ENCODE measurements at places on chromosomes 16 and 17. TPM values are rescaled to one million over a fixed set of nuclear protein-coding genes. Genes with fewer than 3 reads are reported as not detected.

- H3K4me1 ChIP-seq: peaks cover 10% of the 10 kb centered on the region
- peak overlapping the region; percentile 97 for H3K4me3 ChIP-seq
- DNase-seq: peak; percentile 91
- no peaks in the 10 kb centered on the region for H3K36me3 ChIP-seq
- peak overlapping the region; percentile 84 for H3K27ac ChIP-seq
Observed at GRCh38 chr17:37358830-37359681, 16.7 kb upstream of the C17orf78 start.

GRCh38 chr17:46915596-46915995 is 7.4 kb upstream of the GOSR2 start:
- H3K36me3 ChIP-seq: no peaks in the 10 kb centered on the region
- H3K4me3 ChIP-seq: no peak overlapping the region
- H3K4me1 ChIP-seq: no peaks in the 10 kb centered on the region
- H3K27me3 ChIP-seq: peaks cover 5% of the 10 kb centered on the region
- DNase-seq: no peak
- no peak overlapping the region for H3K27ac ChIP-seq

SOST gene
- not detected for polyA plus RNA-seq

DNA sequence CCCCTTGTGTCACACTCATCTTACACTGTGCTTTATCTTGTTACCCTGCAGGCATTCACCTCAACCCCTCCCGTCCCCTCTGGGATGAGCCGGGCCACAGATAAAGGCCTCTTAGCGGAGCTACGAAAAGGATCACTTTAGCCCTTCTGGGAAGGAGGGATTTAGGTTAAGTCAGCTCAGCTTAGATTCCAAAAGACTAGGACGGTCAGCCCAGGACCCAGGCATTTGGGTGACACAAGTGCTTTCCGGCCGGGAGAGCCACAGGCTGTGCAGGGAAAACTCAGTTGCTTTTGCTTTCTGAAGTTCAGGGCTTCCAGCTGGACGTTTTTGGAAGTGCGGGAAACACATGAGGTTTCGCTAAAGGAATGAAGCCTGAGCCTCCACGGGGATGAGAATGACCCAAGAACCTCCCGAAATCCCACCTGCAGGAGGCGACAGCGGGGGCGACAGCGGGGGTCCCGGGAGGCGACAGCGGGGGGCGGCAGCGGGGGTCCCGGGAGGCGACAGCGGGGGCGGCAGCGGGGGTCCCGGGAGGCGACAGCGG is 11.6 kb upstream of the METRNL start:
- no peaks in the 10 kb centered on the region for H3K36me3 ChIP-seq
- H3K4me1 ChIP-seq: peaks cover 3% of the 10 kb centered on the region
- H3K4me3 ChIP-seq: no peak overlapping the region
- no peak overlapping the region for H3K27ac ChIP-seq
- no peaks in the 10 kb centered on the region for H3K27me3 ChIP-seq

- no peak overlapping the region for H3K27ac ChIP-seq
- H3K4me3 ChIP-seq: no peak overlapping the region
- peaks cover 78% of the 10 kb centered on the region for H3K27me3 ChIP-seq
- no peaks in the 10 kb centered on the region for H3K36me3 ChIP-seq
Observed at GRCh38 chr17:77925831-77926543, 32.5 kb upstream of the TNRC6C start.

- H3K36me3 ChIP-seq: peaks cover 14% of the 10 kb centered on the region
- H3K4me3 ChIP-seq: peak overlapping the region; percentile 80
- DNase-seq: peak; percentile 73
- H3K4me1 ChIP-seq: peaks cover 28% of the 10 kb centered on the region
- peak overlapping the region; percentile 97 for H3K27ac ChIP-seq
Observed at GRCh38 chr17:39738568-39738901, 797 bp downstream of the GRB7 start.

- H3K4me3 ChIP-seq: no peak overlapping the region
- H3K27ac ChIP-seq: peak overlapping the region; percentile 44
- no peaks in the 10 kb centered on the region for H3K27me3 ChIP-seq
- peaks cover 12% of the 10 kb centered on the region for H3K4me1 ChIP-seq
- peak; percentile 77 for DNase-seq
- H3K36me3 ChIP-seq: peaks cover 2% of the 10 kb centered on the region
Observed at GRCh38 chr17:81057079-81057730, 22.3 kb downstream of the BAIAP2 start.

- peak within 1 kb of the TSS; percentile 54 for H3K4me3 ChIP-seq
- no peaks in the 10 kb centered on the region for H3K36me3 ChIP-seq
- DNase-seq: peak; percentile 40
- peaks cover 24% of the 10 kb centered on the region for H3K4me1 ChIP-seq
Observed at GRCh38 chr17:21376081-21376758, at the start of gene KCNJ12. TSS of gene KCNJ12 (plus strand) at chr17:21376357. CDS start at chr17:21415343, 38,986 bp downstream.
